ENCODE measurements at places on chromosomes 1 and 21.
A peak's percentile ranks its signal among the peaks of the same experiment; 100 is the strongest.

DNA sequence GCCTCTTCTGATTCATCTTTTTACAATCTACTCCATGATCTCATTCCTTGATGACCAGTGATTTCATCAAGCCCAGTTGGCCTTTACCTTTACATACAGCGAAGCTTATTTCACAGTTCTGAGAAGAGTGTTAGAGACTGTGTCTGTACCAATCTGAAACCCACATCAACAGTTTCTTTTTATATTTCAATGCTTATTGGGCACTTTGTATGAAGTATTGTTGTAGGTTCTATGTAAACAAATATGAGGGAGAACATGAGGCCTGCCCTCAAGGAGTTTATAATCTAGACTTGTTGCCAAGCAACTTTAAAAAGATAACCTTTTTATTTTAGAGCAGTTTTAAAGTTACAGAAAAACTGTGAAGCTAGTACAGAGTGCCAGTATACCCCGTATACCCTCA lies 27.5 kb upstream of the RWDD3 start:
- no peak for DNase-seq

GRCh38 chr1:116538544-116538943 lies 32.3 kb downstream of the CD58 start:
- no peak for DNase-seq

- no peak for DNase-seq
Measured at GRCh38 chr1:244012202-244012601, 38.9 kb upstream of the ZBTB18 start.

DNA sequence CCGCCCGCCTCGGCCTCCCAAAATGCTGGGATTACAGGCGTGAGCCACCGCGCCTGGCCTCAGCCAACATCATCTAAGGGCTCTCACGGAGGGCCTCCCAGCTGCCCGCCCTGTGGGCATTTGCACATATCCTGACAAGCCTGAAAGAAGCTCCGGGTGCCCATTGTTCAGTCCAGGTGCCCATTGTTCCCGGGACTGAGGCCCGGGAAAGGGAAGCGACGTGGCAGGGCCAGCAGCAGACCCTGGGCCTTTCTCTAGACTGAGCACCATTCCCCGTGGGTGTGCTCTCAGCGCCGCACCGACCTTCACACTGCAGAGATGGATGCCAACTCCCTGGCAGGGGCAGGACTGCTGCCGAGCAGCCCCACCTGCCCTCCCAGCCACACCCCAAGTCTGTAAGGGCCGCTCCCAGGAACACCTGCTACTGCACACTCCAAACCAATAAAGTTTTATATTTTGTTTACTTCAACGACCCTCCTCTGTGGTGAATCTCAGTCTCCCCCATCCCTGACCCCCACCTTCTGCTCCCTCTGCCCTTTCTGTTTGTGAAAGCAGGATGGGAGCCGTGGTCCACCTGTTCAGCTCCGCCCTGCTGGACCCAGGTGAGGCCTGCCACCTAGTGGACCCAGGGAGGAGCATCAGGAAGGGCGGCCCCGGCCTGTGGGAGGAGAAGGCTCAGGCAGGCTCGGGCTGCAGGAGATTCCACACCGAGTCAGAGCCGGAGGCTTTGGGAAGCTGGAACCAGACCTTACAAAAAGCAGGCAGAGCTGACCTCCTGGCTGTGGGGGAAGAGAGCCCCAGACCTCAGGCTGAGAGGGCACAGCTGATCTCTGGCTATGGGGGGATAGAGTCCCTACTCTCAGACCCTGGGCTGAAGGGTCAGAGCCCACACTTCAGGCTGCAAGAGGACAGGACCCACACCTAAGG lies 1.1 kb upstream of the TMEM82 start:
- peak; percentile 34 for DNase-seq

DNA sequence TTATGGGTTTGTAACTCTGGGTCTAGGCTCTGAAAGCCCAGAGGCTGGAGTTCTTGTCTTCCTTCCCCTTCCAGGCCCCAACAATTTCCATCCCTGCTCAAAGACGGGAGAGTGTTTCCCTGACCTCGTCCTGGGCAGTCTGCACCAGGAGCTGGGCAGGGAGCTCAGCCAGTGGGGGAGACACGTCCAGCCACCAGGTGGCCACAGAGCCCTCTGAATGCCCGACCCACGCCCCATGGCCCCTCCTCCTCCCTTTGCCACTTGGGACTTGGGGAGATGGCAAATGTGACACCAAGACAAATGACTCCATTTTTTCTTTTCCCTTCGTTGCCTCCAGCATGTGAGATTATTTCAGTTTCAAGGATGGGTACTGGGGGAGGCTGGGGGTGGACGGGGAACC lies 159.9 kb upstream of the AJAP1 start:
- no peak for DNase-seq

GRCh38 chr21:44085491-44086321 lies 21.5 kb upstream of the PWP2 start:
- DNase-seq, result no peak

DNA sequence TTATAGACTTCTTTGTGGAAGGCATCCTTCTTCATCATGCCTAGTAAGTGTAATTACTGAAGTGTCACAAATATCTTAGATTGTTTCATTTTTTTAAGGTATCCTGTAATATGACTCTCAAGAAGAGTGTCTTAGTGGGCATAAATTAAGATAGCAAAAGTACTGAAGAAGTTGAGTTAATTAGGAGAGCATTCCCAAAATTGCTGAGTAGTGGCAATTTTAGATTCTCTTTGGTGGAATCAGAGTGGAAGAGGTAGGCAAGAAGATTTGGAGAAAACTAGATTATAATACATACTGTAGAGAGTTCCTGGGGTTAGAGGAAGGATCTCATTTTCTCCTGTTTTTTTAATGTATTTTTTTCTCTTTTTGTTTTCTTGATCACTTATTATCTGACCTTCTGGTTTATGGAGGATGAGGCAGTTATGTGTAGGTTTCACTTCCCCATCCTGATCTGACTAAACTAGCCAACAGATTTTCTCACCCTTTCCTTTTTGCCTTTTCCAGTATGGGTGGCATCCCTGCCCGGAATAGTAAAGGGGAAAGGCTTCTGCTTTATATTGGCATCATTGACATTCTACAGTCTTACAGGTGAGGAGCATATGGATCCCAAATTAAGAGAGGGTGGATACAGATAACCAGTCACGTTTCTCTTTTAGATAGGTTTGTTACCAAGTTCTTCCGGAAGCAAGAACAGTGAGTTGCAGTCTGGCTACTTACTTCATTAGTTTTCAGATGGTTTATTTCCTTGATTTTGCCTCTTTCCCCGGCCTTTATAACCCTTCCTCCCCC lies 16.7 kb upstream of the PSMD4 start:
- DNase-seq, result no peak

GRCh38 chr1:181134543-181135436 lies 46.3 kb downstream of the IER5 start:
- no peak for DNase-seq

DNA sequence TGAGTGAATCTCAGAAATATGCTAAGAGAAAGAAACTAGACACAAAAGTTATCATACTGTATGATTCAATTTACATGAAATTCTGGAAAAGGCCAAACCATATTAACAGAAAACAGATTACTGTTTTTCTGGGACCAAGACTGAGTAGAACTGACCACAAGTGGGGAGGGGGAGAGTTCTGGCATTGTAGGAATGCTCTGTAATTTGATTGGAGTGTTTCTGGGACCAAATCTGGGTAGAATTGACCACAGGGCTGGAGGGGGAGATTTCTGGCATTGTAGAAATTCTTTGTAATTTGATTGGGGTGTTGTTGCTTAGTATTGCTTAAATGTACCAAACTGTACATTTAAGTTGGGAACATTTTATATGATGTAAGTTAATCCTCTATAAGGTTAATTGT lies 3.4 kb upstream of the OR10K1 start:
- DNase-seq, result no peak

DNA sequence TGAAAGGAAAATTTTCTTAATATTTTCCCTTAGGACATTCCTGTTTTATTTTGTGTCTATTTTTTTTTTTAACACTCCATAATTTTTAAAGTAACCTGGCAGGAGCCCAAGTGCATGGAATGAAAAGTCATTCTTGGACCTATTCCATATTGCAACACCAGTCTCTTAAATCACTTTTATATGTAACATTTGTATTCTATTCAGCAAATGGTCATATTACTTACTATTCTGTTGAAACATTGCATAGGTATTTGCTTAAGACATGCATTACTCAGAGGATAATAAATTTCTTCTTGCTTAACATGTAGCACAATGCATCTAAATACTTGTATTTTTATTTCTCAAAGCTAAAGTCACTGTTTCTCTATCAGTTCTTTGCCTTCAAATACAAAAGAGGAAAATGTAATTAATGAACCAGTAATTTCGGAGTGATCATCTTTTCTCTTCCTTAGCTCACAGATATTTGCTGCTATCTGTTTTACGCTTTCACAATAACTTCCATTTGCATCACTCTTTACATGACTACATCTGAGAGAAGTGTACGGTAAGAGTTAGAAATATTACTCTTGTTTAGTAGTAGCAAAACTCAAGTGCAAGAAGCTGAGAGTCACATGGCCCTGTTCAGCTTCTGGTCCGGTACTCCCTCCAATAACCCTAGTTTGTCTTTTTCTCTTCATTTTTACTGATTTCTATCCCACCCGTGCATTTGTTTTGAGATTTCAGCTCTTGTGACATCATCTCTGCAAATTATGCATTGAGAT lies 394.8 kb downstream of the USP25 start:
- no peak for DNase-seq

DNA sequence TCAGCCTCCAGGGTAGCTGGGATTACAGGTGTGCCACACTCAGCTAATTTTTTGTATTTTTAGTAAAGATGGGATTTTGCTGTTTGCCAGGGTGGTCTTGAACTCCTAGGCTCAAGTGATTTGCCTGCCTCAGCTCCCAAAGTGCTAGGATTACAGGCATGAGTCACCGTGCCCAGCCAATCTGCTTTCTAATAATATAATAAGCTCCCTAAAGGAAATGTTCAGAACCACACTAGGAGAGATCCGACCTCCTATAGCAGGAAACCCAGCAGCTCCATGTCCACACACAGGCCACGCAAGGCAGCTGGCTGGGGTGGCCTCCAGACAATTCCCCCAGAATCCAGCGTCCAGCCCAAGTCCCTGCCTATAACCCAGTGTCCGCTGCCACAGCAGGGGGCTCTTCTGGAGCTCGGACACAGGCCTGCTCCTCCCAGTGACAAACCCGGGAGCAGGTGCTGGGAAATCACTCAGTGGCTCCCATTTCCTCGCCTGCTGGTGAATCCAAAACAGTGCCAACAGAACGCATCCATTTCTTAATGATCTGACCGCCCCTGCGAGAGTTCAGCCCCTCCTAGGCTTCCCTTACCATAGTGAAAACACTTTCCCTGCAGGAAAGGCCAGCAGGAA lies 7.5 kb downstream of the RIPK4 start:
- no peak for DNase-seq

DNA sequence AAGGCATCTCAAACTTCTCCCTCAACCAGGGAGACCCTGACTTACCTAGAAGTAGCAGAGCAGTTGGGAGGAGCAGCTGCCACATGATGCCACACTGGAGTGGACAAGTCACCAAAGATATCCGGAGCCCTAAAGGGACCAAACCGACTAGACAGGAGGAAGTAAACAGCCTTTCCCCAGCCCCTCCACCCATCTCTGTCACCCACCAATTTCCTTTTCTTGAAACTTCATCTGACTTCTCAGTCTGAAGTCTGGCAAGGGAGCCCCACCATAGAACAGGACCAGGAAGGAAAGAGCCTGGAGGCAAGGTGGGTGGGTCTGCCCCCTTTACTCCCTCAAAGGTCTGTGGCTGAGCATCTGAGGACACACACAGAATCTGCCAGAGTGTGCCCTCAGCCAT lies at the start of gene FCGR3A:
FCGR3A (minus strand) TSS at position 167 of the 400 bp plus-strand sequence; CDS start at position 85, 82 bp downstream.
- DNase-seq, result no peak

- DNase-seq, result no peak
Measured at GRCh38 chr1:111742938-111743549, 3.8 kb upstream of the INKA2 start.

DNA sequence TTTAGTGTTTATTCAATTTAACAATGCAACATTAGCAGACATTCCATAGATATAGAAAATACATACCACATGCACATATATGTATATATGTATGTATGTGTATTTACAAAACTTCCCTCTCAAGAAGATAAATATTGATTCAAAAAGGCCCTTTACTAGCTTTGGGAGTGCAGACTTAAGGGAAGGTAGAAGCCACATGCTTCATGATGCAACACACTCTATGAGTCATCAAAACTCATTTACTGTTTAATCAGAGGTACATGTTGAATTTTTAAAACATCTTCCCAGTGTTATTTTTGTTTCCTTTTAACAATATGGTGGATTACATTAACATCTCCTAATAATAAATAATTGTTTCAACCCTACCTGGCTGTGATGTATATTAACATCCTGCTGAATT lies 61.4 kb upstream of the KIRREL1 start:
- no peak for DNase-seq

DNA sequence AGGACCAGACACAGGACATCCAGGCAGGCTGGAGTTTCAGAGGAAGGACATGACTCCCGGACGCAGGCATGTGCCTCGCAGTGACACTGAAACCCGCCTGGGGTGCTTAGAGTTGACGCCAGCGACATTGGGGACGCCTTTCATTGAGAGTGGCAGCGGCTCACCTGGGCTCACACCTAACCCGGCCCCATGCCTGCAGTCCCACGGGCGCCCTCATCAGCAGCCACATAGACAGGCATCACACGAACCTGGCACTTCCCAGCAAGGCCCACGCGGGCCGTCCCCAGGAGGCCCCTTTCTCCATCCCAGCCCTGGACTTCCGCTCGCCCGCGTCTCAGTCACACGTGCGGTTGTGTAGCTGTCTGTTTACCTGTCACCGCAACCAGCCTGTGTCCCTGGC lies 17.0 kb downstream of the ITGB2 start:
- no peak for DNase-seq

DNA sequence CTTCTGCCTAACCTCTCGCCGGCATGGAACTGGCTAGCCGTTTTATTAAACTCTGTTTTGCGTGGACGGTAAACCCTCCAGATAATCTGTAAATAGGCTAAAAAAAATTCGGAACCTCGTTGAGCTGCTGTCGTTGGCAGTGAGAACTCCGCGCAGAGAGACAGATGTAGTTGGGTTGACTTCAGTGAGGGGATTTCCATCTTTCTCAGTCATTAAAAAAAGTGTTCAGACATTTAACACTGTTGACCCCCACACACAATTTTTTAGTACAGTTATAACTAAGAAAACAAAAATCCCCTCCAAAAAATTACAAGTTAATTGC lies 464 bp downstream of the PARK7 start:
- DNase-seq, result no peak

- DNase-seq, result no peak
Measured at GRCh38 chr1:224114787-224115175, 870 bp downstream of the FBXO28 start.

DNA sequence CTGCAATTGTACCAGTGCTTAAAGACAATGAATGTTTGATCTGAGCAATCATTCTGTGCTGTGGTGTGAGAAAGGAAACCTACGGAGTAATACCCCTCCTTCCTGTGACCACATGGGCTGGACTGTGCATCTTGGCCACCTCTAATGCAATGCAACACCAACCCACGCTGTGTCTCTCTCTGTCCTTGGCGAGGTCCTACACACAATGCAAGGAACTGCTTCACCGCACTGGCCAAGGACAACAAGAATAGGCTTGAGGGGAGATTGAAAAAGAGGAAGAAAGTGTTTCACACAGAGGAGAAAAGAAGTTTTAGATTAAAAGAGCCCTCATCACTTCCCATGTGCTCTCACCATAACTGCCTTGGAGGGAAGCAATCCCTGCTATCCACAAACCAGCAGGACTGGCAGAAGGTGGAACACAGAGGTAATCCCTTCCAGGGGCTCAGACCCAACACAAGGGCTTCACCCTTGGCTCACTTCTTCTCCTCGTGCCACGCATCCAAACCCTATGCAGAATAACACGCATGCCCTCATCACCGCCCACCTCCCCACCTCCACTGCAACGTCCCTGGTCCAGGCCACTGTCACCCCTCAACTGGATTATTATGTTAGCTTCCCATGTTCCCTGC lies 112.5 kb upstream of the ERG start:
- DNase-seq, result no peak

Measured in stimulated activated CD4-positive, alpha-beta T cell treated with anti-CD3 and anti-CD28 coated beads, Interleukin-1b, Interleukin-23, amount 100 ng/mL, for 1 hour (primary cell).